ENCODE measurements at places on chromosomes 1 and 21. TPM values are rescaled to one million over a fixed set of nuclear protein-coding genes. Genes with fewer than 3 reads are reported as not detected.

- no peak overlapping the region for H3K27ac ChIP-seq
- H3K36me3 ChIP-seq: no peaks in the 10 kb centered on the region
These were observed 51.1 kb upstream of the NEK2 start for GRCh38 chr1:211726467-211726995.

KRTAP19-1 gene
- total RNA-seq: not detected

CNR2 gene
- total RNA-seq: not detected

CFAP74 gene
- total RNA-seq: 9.1 TPM

DNA sequence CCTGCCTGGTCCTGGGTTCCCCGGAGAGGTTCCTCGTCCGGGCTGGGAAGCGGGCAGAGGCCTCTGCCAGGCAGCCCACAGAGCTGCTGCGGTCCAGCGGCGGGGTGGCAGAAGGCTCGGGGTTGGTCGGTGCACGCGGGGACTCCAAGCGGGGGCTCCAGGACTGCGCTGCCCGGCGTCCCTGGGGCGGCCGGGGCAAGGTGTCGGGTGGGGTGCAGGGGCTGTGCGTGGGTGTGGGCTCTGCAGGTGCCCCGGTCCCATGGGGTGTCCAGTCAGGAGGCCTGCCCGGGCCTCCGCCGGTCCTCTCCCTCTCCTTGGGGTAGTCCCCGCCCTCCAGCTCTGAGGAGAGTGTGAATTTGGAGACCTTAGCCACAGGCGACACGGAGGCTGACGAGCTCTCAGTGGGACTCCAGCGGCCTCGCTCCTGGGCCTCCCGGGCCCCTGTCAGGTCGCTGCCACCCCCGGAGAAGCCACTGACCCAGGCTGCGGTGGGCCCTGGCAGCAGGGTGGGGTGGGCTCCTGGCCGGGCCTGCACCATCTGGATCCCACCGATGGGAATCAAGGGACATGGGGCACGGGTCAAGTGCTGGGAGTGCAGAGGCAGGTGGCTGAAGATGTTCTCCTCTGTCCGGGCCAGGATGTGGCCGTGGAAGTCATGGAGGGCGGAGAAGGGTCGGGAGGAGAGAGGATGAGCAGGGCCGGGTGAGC is 26.2 kb upstream of the EDN2 start:
- H3K36me3 ChIP-seq: no peaks in the 10 kb centered on the region
- H3K4me1 ChIP-seq: no peaks in the 10 kb centered on the region
- no peak for DNase-seq
- no peaks in the 10 kb centered on the region for H3K27me3 ChIP-seq
- no peak overlapping the region for H3K4me3 ChIP-seq

DNA sequence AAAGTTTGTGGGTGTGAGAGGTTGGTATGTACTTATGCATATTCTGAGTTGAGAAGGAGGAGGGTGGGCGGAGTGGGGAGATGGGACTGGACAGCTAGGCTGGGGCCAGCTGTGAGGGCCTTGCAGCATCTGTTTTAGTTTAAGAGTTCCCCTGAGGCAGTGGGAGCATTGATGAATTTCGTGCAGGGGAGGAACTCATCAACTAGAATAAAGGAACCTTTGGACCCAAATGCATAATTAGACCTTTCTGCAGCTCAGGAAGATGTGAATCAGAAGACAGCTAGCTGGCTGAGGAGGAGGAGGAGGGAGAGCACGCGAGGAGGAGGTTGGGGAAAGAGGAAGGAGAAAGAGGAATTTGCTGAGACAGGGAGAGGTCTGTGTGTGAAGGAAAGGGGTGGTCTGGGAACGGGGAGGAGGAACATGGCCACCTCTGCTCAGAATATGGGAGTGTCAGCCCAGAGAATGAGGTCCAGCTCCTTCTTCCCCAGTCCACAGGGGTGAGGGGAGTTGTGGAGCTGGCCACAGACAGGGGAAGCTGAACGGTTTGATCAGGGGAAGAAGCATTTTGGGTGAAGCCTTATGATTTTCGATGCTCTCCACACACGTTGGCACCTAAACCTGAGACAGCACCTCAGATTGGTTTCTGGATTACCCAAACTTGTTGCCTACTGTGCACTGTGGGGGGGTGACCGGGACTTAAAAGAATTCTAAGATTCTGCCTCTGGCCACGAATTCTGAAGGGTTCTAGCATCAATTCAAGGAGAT is 27.7 kb downstream of the MYOG start:
- no peak overlapping the region for H3K4me3 ChIP-seq
- H3K4me1 ChIP-seq: no peaks in the 10 kb centered on the region
- no peaks in the 10 kb centered on the region for H3K27me3 ChIP-seq
- H3K36me3 ChIP-seq: no peaks in the 10 kb centered on the region
- no peak overlapping the region for H3K27ac ChIP-seq
- DNase-seq: no peak

ZRANB2 gene
- 72.8 TPM for total RNA-seq

DNA sequence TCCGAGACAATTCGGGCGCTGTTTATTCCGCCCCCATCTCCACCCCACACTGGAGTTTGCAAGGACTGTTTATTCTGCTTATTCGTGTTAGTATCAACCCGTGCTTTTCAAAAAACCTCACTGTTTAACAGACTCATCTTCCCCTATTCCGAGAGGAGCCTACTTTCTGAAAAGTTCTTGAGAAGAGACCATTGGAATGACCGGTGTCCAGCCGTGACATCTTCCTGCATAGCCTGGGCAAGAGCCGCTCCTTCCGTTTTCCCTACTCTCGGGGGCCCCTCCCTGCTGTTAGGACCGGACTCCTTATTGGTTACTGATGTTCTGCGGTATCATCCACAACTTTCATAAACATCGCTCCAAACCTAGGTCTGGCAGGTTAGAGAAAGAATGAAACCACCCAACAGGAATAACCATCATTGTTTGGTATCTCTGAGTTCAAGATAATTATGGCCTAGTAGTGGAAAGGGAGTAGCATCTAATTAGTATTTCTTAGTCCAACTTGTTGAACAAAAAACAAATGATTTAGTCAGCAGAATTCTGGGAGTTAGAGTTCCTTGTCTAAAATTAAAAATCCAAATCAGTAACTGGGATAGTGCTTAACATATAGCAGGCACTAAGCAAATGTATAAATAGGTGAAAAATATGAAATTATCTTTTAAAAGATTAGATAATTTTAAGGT is 837 bp downstream of the STXBP3 start:
- H3K27ac ChIP-seq: peak overlapping the region; percentile 99
- no peaks in the 10 kb centered on the region for H3K4me1 ChIP-seq
- no peaks in the 10 kb centered on the region for H3K27me3 ChIP-seq
- peak overlapping the region; percentile 91 for H3K4me3 ChIP-seq
- DNase-seq: peak; percentile 79

DNA sequence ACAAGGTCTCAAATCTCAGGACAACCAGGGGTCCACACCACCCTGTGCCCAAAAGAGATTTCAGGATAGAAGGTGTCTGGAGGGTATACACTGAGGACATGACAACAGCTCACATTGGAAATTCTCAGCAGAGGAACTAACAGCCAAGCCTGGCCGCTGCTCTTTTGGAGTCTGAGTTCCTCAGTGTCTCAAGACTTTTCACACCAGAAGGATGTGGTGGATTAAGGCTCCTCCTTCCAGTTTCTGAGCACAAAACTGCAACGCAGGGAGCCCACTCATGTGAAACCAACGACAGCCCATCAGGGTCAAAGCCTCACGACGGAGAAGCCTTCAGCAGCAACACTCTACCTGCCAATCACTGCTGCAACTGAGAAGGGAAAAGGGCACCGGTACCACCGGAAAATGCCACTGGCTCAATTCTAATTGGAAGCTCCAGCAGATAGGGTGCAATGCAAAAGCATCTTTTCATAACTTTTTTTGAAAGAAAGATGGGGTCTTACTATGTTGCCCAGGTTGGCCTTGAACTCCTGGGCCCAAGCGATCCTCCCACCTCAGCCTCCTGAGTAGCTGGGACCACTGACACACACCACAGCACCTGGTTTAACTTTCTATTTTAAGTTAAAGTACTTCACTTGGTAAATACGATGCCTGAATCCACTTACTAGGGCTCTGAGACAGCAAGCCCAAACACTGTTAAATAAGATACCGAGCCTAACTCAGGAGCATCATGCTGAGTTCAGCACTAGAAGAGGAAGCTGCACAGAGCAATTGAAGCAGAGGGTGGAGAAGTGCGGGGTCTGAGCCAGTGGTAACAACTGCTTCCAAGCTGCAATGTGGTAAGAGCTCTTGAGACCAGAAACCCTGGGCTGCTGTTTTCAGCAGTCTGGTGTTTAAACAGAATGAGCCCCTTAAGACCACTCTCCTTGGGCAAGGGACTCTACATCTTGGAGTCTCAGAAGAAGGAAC is 7.8 kb downstream of the CAPZB start:
- no peaks in the 10 kb centered on the region for H3K27me3 ChIP-seq
- H3K4me1 ChIP-seq: peaks cover 31% of the 10 kb centered on the region
- H3K4me3 ChIP-seq: no peak overlapping the region
- H3K27ac ChIP-seq: peak overlapping the region; percentile 50
- DNase-seq: no peak

DPYD gene
- total RNA-seq: 18.2 TPM

DNA sequence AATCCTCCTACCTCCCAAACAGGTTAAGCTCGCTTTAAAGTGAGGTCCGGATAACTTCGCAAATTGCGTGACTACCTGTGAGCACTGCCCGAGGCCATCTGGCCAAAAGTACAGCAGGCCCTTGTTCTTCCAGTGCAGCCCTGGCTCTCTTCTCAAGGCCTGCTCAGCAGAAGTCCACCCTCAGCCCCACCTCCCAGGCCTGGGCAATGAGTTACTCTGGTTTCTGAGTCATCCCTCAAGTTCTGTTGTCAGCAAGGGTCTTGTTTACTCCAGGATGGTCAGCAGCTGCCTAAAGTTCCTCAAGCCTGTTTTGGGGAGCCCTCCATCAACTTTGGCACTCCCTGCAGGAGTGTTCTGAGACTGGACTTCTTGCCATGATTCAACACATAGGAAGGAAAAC is 101.7 kb downstream of the BCAR3 start:
- peak overlapping the region; percentile 46 for H3K27ac ChIP-seq
- H3K4me1 ChIP-seq: peaks cover 6% of the 10 kb centered on the region
- peak; percentile 47 for DNase-seq
- no peaks in the 10 kb centered on the region for H3K27me3 ChIP-seq
- no peaks in the 10 kb centered on the region for H3K36me3 ChIP-seq
- H3K4me3 ChIP-seq: no peak overlapping the region

DNA sequence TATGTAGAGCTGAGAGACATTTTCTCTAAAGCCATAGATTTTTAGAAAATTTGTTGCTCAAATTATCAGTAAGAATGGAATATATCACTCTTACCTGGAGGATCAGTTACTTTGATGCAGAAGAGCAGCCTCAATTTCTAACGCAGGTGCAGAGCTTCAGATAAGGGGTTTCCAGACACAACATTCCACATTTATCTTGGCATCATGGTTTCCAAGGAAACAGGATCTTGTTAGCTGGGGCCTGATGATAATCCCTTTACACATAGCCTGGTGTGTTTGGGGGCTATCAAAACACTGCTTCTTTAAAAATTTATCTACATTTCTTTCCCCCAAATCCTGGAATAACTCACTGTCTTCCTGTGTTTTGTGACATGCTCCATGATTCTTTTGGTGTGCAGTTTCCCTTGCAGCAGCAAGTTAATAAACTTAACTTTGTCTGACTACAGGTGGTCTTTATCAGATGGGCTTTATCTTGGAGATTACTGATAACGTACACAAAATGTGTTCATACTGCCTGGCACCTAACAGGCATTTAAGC is 2.7 kb upstream of the STX12 start:
- no peak overlapping the region for H3K27ac ChIP-seq
- no peak for DNase-seq
- H3K36me3 ChIP-seq: no peaks in the 10 kb centered on the region
- no peaks in the 10 kb centered on the region for H3K4me1 ChIP-seq

CDA gene
- 0.59 TPM for total RNA-seq

MEX3A gene
- 3.3 TPM for total RNA-seq

GRCh38 chr1:167447521-167448136 is 70.7 kb downstream of the CD247 start:
- H3K4me3 ChIP-seq: no peak overlapping the region
- H3K27me3 ChIP-seq: no peaks in the 10 kb centered on the region
- no peaks in the 10 kb centered on the region for H3K4me1 ChIP-seq
- H3K36me3 ChIP-seq: no peaks in the 10 kb centered on the region
- no peak for DNase-seq

OR2G3 gene
- total RNA-seq: not detected

- no peaks in the 10 kb centered on the region for H3K36me3 ChIP-seq
- H3K4me3 ChIP-seq: no peak overlapping the region
- H3K4me1 ChIP-seq: no peaks in the 10 kb centered on the region
- no peaks in the 10 kb centered on the region for H3K27me3 ChIP-seq
- no peak for DNase-seq
These were observed 23.9 kb upstream of the LSM10 start for GRCh38 chr1:36421649-36422048.

GRCh38 chr1:54784066-54784465 is 17.1 kb downstream of the TTC22 start:
- no peaks in the 10 kb centered on the region for H3K4me1 ChIP-seq
- H3K27me3 ChIP-seq: no peaks in the 10 kb centered on the region
- no peaks in the 10 kb centered on the region for H3K36me3 ChIP-seq
- H3K4me3 ChIP-seq: no peak overlapping the region

PDZK1IP1 gene
- 5.9 TPM for total RNA-seq

CD247 gene
- total RNA-seq: 0.96 TPM

DNA sequence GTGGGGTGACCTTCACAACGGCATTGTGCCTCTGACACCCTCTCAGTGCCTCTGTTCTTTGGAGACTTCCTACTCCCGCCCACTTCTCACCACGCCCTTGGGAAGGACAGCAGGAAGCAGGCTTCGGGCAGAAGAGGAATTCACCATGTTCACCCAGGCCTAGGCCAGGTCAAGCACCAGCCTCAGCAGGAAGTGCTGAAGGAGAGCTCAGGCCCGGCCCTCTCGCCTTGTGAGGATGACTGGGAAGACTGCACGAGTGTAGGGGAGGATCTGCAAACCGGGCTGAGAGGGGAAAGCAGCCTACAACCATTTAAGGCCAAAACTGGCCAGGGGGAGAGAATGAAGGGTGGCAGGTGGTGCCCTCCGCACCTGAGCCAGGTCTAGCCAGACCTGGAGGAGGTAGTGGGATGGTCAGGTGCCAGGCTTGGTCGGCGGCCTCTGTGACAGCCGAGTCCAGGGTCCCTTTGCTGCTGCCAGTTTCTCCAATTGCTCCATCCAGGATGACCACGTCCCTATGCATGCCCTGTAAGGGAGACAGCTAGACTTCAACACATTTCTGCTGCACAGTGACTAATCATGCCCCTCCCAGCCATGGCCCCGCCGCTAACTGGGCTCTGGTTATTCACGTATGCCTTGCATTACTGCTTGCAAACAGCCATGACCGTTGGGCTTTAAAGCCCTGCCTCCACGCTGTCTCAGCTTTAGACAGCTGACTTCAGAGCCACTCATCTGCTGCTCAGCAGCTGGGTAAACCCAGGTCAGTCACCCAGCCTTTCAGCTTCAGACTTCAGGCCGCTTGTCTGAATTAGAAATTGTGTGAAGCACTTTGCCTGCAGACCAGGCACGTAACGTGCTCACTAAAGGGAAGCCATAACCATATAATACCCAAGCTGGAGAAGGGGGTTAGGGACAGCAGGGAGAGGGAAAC is 8.9 kb downstream of the MRTO4 start:
- H3K4me3 ChIP-seq: no peak overlapping the region
- peaks cover 22% of the 10 kb centered on the region for H3K36me3 ChIP-seq
- no peaks in the 10 kb centered on the region for H3K27me3 ChIP-seq
- DNase-seq: no peak
- no peaks in the 10 kb centered on the region for H3K4me1 ChIP-seq
- no peak overlapping the region for H3K27ac ChIP-seq
